ENCODE measurements at places on chromosomes 2 and 18.
A peak's percentile ranks its signal among the peaks of the same experiment; 100 is the strongest.

DNA sequence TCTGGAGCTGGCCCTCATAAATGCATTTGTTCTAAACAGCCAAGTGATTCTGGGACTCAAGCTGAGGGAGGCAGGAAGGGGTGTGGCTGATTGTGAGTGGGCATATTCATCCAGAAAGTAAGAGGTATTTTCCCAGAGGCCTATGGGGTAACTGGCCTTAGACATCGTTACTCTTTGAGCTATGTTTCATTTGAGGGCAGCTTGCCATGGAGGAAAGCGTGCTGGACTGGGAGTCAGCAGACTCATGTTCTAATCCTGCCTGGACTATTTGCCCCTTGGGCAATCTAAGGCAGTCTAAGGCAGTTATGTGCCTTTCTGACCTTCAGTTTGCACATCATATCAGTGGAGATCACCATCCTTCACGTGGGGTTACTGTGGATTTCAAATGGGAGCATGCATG, 93.5 kb upstream of the SLC14A2 start:
- no peak for DNase-seq

GRCh38 chr18:70310560-70311320, 21.9 kb downstream of the SOCS6 start:
- DNase-seq, result no peak

DNA sequence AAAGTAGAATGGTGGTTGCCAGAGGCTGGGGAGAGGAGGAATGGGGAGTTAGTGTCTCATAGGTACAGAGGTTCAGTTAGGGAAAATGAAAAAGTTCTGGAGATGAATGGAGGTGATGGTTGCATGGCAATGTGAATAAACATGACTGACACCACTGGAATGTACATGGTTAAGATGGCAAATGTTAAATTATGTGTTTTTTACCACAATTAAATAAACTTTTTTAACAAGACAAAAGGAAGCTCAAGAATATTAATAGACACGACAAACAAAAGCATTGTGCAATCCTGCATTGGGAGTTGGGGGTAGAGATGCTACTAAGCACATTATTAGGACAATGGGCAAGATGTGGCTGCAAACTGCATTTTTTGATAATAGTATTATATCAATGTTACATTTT, 147.7 kb downstream of the TWIST2 start:
- no peak for DNase-seq

DNA sequence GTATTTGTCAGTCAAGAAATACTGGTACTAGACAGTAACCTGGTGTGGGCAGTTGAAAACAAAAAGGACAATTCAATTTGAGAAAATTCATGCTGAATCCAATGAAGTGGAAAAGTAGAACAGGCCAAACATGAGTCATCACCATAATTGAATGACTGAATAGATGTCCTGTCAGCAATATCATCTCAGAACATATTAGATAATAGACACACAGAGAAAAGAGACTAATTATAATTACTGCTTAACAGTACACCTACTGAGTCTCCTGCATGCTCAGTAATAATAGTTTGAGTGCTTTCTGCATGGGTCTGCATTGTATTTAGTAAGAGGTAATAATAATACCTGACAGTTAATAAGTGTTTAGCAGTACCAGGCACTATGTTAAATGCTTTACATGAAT, 138.6 kb upstream of the ZC3H15 start:
- no peak for DNase-seq

GRCh38 chr2:232132181-232132580, 170.7 kb downstream of the DIS3L2 start:
- no peak for DNase-seq

DNA sequence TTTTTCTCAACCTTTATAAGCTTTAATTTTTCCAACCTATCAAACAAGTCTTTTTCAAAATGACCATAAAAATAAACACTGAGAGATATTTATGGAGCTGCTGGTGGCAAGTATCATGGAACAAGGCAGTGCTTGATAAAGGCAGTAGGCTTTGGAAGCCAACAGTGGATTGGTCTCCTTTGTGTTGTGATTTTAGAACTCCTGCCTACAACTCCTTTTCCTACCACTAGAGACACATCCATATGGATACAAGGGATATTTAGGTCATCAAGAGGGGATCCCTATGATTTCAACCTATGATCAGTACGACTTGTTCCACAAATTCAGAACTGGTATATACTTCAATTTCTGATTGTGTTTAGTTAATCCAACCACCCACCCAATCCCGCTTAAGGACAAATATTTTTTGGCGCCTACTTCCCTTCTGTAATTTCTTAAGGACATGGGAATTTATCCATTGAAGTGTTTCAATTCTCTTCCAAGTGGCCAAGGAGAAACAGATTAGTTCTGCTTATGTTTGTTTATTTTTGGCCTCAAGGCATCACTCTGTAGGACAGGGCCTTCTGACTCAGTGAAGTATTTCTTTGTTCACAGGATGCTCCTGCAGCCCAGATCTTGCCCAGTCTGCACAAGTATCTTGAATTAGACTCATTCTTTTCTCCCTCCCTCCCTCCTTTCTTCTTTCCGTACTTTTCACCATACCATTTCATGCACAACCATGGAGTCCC, 2119.6 kb upstream of the PIK3C3 start:
- DNase-seq, result no peak

- DNase-seq, result no peak
Measured at GRCh38 chr2:95042472-95043271, 17.2 kb downstream of the MAL start.

GRCh38 chr2:49367003-49367402, 212.7 kb upstream of the FSHR start:
- no peak for DNase-seq

DNA sequence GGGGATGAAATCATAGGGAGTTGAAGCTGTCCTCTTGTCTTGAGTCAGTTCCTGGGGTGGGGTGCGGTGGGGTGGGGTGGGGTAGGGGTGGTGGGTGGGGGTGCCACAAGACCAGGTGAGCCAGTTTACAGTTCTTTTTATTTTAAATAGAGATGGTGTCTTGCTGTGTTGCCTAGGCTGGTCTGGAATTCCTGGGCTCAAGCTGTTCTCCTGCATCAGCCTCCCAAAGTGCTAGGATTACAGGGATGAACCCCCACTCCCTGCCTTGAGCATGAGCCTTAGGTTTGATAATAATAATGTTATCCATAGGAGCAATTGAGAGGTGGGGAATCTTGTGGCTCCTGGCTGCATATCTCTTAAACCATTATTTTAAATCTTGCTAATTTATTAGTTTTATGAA, 183.1 kb upstream of the ALPP start:
- DNase-seq, result no peak

DNA sequence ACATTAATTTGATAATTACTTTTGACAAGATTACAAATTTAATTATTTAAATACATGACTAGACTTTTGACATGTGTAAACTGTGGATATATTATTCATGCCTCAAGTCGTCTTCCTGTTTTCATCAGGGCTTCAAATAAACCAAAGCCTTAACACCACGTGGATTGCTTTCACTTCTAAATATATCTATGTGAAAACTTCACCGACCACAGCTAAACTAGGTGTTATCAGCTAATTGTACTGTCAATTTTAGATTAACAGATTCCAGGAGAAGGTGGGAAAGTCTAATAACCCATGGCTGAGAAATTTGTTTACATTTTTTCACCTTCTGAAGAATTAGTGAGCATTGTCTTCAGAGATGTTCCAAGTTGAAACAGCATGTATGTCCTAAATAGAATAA, 494.7 kb upstream of the FAM98A start:
- no peak for DNase-seq

GRCh38 chr2:18527326-18527725, 33.1 kb downstream of the RDH14 start:
- no peak for DNase-seq

- DNase-seq, result no peak
Measured at GRCh38 chr18:5710676-5711075, 166.9 kb upstream of the EPB41L3 start.

DNA sequence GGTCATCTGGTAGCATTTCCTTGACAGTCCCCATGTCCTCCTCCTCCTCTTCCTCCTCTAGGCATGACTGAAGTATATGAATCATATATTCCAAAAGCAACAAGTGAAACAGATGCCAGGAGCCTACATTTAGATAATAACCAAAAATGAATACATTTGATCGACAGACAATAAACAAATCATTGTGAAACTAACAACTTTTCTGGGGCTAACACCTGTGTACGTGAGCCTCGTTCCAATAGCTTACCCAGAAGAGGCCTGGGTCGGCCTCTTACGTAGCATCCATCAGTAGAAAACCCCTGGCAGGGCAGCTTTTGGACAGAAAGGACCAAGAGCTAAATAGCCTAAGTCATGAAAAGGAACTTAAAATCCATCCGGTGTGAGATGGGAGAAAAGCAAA, 15.3 kb upstream of the CREG2 start:
- DNase-seq, result no peak

GRCh38 chr18:46297621-46298020, 193.4 kb downstream of the HAUS1 start:
- DNase-seq, result no peak

GRCh38 chr2:45943219-45944044, 292.0 kb downstream of the PRKCE start:
- no peak for DNase-seq

GRCh38 chr2:186599186-186599778, 9.4 kb downstream of the ITGAV start:
- DNase-seq, result no peak

GRCh38 chr2:100674666-100675065, 111.9 kb downstream of the PDCL3 start:
- DNase-seq, result no peak

DNA sequence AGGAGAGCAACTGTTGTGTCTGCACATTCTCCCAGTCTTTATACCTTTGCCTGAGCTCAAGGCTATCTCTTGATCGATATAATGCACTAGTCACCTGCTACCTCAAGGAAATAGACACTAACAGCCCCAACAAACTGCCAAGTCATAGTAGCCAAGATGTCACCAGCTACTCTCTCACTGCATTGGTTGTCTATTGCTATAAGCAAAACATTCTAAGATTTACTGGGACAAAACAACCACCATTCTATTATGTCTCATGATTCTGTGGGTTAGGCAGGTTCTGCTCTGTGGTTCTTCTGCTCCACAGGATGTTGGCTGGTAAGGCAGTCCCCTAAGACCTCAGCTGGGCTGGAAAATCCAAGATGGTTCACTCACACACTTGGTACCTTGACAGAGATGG, 28.5 kb upstream of the MLPH start:
- no peak for DNase-seq

- no peak for DNase-seq
Measured at GRCh38 chr2:75751360-75751759, 40.6 kb upstream of the GCFC2 start.

DNA sequence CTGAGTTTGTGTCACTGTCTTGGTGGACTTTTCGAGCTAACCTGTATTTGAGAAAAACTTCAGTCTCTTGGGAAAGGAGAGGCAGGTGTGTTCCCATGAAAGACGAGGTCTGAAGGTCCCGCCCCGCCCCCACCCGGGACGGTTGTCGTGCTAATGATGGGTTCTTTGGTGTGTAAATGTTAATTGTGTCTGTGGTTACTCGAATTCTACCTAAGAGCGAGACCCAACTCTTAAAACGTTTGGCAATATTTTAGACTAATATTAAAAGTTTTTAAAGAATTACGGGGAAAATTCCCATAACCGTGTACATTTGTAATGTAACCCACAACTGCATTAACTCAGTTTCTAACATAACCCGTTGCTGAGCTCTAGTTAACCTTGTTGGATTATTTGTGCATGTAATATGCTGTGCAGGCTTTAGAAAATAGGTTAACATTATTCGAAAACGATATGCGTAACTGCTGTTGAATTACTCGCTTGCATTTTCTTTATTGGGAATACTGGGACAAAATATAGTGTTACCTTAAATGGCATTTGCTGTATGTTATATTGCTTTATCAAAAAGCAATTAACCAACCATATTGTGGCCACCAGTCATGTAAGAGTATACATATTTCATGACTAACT, 833 bp downstream of the EPB41L5 start:
- peak; percentile 7 for DNase-seq

- no peak for DNase-seq
Measured at GRCh38 chr2:199907008-199907714, 3.9 kb upstream of the C2orf69 start.

GRCh38 chr2:104746299-104746698, 107.6 kb upstream of the POU3F3 start:
- DNase-seq, result no peak

- no peak for DNase-seq
Measured at GRCh38 chr18:49002045-49002444, 51.3 kb upstream of the SMAD7 start.

DNA sequence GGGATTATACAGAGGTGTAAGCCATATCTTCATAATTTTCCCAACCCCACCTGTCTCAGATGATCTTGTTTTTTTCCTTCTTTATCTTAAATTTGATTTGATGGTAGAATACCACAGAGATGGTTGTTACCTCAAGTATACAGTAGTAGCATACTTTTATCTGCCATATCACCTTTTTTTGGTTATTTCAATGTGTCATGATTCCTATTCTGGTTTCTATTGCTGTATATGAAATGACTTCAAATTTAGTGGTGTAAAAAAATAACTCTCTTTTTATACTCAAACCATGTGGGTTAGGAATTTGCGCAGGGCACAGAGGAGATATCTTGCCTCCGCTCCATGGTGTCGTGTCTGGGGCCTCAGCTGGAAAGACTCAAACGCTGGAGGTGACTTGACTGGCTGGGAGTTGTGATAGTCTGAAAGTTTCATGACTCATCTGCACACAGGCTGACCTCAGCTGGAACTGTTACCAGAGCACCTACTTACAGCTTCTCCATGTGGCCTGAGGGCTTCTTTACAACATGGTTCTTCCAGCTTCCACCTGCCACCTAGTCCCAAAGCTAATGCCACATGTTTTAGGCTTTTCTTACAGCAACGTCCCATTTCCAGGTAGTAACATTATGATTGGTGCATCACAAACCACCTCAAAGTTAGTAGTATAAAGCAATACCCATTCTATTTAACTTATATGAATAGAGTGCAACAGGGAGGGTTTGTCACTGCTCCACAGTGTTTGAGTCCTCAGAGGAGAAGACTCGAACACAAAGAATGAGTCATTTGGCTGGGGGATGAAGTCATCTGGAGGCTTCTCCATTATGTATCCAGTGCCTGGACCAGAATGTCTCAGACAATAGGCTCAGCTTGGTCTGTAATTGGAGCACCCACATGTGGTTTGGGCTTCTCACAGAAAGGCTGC, 82.3 kb upstream of the XPO1 start:
- DNase-seq, result no peak

- no peak for DNase-seq
Measured at GRCh38 chr2:75680402-75680801, 30.3 kb downstream of the GCFC2 start.

- DNase-seq, result no peak
Measured at GRCh38 chr2:88074854-88075292, 7.2 kb downstream of the SMYD1 start.

DNA sequence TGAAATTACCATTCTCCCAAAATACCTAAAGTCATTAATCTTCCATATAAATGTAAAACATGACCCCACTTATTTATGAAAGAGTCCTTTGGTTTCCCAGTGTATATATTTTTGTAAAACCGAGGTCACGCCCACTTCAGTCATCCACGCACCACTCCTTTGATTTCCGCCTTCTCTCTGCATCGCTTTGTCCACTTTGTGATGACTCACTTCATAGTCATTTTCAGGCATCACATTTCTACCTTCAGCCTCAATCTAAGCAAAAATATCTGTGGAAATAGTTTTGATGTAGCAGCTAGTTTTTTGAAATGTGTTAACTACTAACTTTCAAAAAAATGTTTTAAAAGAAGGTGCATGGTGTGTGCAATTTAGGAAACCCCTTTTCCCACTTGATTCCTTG, 793.5 kb upstream of the SOX11 start:
- no peak for DNase-seq

All from stimulated activated CD4-positive, alpha-beta T cell treated with anti-CD3 and anti-CD28 coated beads, Interleukin-12 subunit alpha, Interleukin-12 subunit beta, amount 100 ng/mL, for 4 hours (primary cell).